ENCODE measurements at places on chromosomes 5 and 9.

DNA sequence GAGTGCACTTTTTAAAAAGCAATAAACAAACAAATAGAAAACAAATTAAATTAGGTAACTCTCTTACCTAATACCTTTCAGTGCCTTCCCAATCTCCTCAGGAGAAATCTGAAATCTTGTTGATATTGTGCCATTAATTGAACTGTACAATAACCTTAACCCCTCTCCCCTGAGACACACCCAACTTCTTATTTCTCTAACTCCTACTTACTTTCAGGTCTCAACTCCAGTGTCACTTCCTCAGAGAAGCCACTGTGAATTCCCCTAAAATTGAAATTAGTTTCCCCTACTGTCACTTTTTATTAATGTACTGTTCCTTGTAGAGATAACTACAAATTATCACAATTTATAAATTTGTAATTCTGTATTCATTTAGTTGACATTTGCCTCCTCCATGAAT lies 295.3 kb upstream of the TNC start:
- no peak for DNase-seq

GRCh38 chr9:86893811-86894490 lies 53.4 kb downstream of the GAS1 start:
- DNase-seq: no peak

DNA sequence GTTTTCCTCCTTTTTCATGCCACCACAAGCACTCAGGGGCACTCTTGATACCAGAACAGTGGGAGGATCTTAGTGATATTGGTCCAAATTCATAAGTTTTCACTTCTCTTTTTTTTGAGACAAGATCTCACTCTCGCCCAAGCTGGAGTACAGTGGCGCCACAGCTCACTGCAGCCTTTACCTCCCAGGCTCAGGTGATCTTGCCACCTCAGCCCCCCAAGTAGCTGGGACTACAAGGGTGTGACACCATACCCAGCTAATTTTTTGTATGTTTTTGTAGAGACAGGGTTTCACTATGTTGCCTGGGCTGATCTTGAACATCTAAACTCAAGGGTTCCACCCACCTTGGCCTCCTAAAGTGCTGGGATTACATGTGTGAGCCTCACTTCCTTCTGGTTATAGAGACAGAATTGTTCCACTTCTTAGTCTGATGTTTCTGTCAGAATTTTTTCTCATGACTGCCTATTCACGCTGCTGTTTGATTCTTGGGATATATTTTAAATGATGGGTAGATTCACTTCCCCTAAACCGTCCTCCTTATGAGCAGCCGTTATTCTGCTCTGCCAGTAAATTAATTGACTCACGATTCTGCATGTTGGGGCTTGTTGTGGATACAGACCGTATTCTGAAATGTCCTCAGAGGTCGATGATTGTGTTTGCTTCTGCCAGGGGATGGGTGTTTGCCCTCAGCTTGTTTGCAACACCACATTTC lies 30.8 kb downstream of the MTAP start:
- no peak for DNase-seq

GRCh38 chr5:111299831-111300432 lies 75.7 kb downstream of the CAMK4 start:
- DNase-seq: no peak

DNA sequence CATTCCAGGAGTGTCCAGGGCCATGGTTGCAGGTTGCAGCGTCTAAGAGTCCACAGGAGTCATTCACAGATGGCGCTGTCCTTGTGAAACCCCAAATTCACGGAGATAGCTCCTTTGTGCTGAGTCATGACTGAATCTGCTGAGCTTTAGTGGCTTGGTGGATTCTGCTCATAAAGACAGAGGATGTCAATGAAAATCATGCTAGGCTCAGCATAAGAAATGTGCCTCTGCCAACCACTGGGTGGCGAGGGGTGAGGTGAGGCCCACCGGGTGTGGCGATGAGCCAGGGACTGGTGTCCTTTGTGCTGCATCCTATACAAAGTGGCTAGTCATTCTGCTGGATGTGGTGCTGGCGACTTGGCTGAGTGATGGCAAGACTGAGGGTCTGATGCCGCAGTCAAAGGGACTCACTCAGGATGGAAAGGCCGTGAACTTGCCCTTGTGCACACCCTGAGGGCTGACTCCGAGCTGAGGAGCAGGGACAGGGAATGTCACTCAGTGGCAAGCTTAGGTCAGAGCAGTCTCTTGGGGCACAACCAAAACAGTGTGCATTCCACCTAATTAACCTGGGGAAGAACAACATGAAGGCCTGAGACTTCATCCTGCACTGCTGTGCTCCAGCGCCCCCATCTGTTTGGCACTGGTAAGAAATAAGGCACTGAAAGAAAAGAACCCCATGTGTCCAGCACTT lies 71.5 kb downstream of the DAP start:
- no peak for DNase-seq

DNA sequence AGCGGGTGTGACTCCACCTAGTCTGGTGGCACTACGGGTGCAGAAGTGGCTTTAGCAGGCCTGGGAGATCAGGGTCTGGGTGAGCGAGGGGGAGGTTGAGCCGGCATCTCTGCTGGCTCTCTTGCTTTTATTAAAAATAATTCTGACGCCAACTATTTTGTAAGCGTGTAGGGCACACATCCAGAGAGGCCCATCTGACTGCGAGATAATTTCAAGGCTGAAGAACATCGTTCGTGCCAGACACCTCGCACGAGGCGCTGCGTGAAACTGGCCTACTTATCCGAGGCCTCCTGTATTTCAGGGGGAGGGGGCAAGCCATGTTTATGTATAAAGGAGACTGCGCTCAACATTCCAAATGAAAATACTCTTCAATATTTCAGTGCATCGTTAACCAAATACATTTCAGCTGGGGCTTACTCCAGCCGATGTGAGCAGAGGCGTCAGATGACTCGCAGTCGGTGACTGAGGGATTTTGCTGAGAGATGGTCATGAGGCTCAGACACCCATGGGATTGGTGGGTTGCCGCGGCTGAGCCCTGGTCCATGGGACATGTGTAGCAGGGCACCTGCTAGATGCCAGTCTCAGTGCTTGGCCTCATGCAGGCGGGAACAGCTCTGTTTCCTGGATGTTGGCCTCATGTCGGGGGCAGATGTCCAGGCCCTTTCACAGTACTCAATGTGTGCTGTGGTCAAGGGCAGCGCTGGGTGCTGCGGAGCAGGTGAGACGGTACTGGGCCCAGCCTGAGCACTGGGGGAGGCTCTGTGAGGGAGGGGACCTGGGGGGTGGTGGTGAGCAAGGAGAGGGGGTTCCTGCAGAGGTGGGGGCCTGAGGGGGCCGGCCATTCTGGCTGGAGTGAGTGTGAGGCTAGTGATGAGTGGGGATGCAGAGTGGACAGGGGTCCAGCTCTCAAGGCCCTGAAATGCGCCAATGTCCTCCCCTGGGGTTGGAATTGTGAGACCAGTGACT lies 201.5 kb downstream of the DAB2IP start:
- no peak for DNase-seq

- DNase-seq: no peak
These were observed 88.9 kb downstream of the ADRB2 start for GRCh38 chr5:148915224-148915817.

DNA sequence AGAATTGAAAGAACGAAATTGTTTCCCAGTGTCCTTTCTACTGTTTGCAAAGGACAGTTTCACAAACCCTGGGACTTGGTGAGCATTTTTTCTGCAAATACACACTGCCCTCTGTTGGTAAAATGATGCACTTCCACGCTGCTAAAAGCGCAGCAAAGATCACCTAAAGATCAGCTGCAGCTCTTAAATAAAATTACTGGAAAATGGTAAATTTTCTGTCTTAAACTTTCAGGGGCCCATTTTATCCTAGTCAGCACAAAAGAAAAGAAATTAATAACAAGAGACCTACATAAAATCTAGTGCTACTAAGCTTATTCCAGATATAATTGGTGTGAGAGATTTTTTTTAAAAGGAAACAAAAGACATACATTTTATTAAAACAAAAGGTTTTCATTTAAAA lies 566.0 kb downstream of the CAAP1 start:
- DNase-seq: no peak

DNA sequence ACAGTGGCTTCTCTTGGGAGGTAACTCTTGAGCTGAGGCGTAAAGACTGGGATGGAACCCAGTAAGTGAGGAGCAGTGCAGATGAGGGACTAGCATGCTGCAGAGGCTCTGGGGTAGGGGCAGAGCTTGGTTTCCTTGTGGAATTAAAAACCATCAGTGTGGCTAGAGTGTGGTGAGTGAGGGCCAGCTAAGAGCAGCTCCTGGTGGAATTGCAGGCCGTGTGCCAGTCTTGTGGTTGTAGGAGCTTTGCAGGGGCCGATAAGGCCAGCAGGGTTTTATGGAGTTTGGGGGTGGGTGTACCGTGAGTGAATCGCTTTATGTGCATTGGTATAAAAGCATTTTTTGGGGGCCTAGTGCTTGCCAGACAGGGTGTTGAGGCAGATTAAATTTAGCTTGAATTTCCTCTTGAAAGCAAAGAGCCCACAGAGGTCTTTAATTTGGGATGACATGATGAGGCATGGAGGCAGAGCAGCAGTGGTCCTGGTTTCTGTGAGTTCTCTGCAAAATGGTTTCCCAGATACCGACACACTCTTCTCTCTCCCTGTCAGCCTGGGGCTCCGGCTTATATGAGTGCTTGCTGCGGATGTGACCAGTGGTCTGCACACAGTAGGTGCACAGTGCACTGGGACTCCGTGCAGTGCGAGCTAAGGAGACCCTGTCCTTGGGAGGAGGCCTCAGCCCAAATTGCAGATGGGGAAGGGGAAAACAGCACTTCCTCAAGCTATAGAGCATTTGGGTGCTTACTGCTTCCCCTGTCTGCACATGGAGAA lies 176.4 kb upstream of the PITX1 start:
- DNase-seq: no peak

GRCh38 chr5:132065351-132065937 lies 5.0 kb downstream of the IL3 start:
- DNase-seq: peak; percentile 61

- DNase-seq: no peak
These were observed 1.1 kb upstream of the LCNL1 start for GRCh38 chr9:136981588-136982231.

DNA sequence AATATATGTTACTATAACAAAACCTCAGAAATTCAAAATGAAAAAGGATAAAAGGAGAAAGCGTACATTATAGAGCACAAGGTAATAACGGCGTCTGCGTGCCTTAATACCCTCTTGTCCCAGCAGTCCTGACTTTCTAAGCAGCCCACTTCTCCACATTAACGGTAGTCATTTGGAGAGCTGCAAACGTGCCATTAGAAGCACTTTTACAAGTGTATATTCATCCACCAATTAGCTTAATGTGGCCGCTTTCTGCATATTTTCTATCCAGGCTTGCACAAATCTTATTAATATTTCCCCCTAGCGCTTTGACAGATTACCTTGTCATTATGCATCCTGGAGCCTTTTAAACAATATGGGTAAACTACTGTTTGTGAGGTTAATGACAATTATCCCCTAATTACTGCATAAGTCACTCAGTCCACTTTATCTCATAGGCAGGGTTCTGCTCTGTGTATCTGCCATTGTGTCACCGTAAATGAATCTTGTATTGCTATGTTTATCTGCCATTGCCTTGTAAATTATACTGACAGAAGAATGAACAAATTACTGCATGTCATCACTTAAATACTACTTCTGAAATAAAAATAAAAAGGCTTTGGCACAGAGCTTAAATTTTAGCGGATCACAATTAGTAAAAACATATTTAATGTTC lies 421.3 kb downstream of the BNC2 start:
- no peak for DNase-seq

- no peak for DNase-seq
These were observed 22.0 kb downstream of the CHD1 start for GRCh38 chr5:98906756-98907355.

GRCh38 chr5:144187699-144188294 lies 17.1 kb downstream of the KCTD16 start:
- peak; percentile 74 for DNase-seq

GRCh38 chr5:124398460-124398859 lies 348.0 kb downstream of the ZNF608 start:
- no peak for DNase-seq

DNA sequence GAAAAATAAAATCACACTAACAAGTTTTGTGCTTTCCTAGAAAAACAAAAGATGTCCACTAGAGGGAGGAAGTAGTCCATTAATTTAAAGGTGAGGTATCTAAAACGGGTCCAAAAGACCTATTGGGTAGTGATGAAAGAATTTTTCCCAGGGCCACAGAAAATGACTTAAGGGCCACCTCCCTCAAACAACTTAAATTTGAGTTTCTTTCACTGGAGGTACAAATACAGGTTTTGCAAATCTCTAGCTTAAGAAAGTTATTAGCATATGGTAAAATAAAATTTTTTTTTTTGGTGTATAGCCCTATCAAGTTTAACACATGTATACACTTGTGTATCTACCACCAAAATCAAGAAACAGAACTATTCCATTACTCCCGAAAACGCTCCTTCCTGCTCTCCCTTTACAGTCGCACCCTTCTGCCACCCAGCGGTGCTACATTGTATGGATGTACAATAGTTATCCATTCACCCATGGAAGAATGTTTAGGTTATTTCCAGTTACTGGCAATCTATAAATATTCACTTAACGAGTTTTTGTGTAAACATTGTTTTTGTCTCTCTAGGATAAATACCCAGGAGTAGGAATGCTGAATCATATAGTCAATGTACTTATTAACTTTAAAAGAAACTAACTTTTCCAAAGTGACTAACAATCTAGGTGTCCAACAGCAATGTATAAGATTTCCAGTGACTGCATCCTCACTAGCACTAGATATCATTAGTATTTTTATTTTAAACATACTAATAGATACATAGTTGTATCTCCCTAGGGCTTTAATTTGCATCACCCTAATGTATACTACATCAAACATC lies 21.9 kb downstream of the DEPDC1B start:
- no peak for DNase-seq

GRCh38 chr5:153979028-153979783 lies 59.5 kb downstream of the FAM114A2 start:
- no peak for DNase-seq

- no peak for DNase-seq
These were observed 293 bp downstream of the CENPP start for GRCh38 chr9:92325991-92326500.

DNA sequence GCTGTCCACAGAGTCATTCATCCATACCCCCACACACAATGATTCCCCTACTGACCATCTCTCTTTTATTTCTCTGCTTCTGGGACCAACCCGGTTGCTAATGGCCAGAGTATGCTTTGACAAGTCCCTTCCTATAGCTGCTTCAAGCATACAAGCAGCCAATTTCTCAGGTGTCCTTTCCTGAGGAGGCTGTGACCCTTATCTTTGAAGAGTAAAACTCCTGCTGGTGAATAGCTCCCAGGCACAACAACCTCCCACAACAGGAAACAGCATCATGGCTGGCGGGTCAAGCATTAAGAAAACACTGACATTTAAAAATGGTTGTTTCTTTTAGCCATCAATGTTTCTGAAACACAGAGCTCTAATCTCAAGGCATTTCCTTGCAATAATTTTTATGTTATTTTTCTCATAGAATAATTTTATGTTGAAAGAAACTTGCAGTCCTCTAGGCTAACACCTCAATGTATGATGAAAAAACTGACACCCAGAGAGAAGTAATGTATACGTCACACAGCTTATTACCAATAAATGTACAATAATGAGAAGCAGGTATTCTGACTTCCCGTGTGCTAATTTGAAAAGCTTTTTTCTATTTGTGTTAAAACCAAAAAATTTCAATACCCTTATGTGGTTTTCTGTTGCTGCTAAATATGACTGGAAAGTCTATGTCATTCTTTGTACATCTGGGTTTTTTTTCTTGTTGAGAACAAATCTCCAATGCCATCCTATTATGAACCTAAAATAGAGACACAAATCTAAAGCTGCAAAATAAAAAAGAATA lies 7.5 kb upstream of the PAM start:
- DNase-seq: no peak

GRCh38 chr5:61964201-61964600 lies 341.8 kb upstream of the KIF2A start:
- DNase-seq: no peak

All from stimulated activated CD4-positive, alpha-beta T cell treated with anti-CD3 and anti-CD28 coated beads, Interleukin-4, amount 100 ng/mL, for 24 hours (primary cell).